ENCODE measurements at places on chromosomes 3 and 15.

GRCh38 chr3:69900331-69900730 lies 99.2 kb upstream of the SAMMSON start:
- no peak for DNase-seq

DNA sequence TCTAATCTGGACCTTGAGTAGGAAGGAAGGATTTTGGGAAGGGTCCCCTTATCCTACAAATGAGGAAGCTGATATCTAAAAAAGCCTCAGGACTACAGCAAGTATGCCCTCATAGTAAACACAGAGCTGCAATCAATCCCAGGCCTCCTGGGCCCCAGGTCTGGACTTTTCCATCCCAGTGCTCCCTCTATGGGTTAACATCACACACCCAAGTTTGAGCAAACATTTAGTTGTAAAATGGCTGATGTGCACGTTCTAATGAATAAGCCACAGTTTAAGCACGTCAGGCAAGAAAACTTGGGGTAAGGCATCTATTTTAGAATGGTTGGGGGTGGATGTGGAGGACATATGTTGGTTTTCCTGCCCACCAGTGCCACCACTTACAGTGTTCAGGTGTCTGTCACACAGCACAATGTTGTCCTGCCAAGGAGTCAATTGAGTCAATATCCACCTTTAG lies 44.3 kb upstream of the UBE2E1 start:
- DNase-seq, result no peak

GRCh38 chr3:112610121-112610520 lies 30.8 kb downstream of the CCDC80 start:
- no peak for DNase-seq

GRCh38 chr3:156434921-156435320 lies 120.0 kb downstream of the SSR3 start:
- no peak for DNase-seq

- DNase-seq, result no peak
Observed at GRCh38 chr15:67009576-67010569, 55.5 kb upstream of the SMAD3 start.

- DNase-seq, result no peak
Observed at GRCh38 chr3:12347301-12347700, 58.4 kb downstream of the PPARG start.

- DNase-seq, result no peak
Observed at GRCh38 chr15:44082558-44083157, 112.4 kb downstream of the FRMD5 start.

DNA sequence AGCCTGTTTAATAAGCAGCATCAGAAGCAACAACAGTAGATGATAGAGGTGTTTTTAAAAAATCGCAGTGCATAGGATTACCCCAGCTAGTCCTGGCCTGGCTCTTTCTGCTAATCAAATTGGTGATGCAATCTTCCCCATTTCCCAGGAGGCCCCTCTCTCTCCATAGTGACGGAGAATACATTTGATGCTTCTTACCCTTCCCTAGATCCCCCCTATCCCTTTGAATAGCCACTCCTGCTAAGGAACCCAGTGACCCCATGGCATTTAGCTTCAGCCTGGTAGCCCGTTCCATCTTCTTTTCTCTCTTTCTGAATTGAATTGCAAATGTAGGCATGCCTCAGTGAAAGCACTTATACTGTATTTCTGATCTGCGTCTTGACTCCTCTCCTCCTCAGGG lies 223.6 kb upstream of the GAP43 start:
- no peak for DNase-seq

DNA sequence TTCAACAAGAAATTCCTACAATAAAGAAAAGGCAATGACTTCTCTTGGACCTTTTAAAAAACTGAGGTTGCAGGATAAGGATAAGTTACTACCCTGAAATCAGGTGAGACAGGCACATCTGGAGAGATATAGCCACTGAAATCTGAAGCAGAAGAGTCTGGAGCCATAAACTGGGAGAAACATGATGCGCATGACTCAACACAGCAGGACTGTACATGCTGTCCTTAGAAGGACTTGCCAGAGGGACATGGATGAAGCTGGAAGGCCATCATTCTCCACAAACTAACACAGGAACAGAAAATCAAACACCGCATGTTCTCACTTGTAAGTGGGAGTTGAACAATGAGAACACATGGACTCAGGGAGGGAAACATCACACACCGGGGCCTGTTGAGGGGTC lies 1020.2 kb downstream of the AGBL1 start:
- no peak for DNase-seq

DNA sequence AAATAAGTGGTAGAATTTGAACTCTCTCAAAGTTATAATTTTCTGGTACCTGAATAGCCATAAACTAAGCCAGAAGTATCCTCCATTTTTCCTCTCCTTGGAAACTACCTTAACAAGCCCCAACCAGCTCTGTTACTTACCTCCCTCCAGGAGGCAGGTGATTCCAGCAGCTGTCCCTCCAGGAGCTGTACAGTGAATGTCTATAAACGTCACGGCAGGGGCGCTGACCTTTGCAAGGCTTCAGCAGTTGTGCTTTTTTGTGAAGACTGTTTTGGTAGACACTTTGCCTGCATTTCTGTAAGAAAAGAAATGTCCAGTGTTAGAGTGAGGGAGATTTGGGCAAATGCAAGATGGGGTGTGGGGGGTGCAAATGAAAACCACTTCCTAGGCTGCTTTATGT lies 67.2 kb downstream of the LEO1 start:
- no peak for DNase-seq

DNA sequence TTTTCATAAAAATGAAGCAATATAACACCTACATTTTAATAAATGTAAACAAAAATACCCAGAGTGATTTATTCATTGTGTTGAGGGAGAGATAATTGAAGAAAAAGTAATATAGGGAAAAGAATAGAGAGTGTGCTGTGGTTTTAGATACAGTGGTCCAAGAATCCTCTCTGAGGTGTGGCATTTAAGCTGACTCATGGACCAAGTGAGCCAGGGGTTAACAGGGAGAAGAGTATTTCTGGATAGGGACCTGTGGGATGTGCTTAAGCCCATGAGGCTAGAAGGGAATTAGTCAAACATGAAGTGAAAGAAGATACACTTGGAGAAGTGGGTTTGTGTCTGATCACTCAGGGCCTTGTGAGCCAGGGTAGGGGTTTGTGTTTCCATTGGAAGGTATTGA lies 680.7 kb upstream of the GRM7 start:
- no peak for DNase-seq

GRCh38 chr3:54818486-54818885 lies 109.4 kb downstream of the LRTM1 start:
- no peak for DNase-seq

DNA sequence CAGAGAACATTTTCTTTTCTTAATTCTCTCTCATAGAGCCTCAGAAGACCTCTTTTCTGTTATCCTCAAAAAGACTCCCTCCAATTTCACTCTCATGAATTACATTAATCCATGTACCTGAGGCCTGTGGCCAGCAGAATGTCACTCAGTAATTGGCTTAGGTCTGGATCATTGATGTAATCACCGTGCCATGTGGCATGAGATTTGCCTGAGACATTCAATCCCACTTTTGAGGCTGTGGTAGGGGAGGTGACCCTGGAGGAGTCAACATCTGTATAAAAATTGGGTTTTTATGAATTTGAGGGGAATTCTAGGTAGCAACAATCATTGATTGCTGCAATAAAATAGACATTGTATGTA lies 295.3 kb downstream of the GBE1 start:
- DNase-seq, result no peak

GRCh38 chr3:30855400-30856292 lies 38.8 kb downstream of the GADL1 start:
- DNase-seq, result no peak

DNA sequence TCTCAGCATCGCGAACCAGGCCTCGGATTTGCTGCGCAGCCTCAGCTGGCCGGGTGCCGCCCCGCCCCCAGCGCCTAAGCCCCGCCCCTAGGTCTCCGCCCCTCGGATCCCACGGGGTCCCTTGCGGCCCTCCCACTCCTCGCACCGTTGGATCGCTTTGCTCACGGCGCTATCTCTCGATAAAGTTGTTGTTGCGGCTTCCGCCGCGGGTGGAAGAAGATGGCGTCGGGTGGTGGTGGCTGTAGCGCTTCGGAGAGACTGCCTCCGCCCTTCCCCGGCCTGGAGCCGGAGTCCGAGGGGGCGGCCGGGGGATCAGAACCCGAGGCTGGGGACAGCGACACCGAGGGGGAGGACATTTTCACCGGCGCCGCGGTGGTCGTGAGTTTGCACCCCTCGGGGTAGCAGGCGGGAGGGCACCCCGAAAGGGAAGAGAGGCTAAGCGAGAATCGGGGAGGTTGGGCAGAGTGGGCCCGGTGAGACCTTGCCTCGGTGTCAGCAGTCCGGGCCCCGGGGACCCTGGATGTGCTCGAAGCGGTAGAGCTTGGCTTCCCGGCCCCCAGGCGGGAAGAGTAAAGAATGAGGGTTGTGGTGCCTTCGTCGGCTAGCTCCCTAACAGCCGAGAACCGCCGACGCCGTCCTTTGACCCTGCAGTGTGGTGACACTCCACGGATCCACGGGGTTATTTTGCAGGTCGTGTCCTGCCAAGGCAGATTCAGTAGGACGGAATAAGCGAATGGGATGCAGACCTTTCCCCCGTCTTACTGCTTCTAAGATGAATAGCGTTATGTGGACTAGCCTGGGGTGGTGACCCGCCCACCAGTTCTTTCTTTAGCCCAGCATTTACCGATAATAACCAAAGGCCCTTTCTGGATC lies at the start of gene SNX1:
SNX1 (plus strand) TSS at position 188 of the 873 bp plus-strand sequence; CDS start at position 220, 32 bp downstream.
- DNase-seq, result peak; percentile 96

DNA sequence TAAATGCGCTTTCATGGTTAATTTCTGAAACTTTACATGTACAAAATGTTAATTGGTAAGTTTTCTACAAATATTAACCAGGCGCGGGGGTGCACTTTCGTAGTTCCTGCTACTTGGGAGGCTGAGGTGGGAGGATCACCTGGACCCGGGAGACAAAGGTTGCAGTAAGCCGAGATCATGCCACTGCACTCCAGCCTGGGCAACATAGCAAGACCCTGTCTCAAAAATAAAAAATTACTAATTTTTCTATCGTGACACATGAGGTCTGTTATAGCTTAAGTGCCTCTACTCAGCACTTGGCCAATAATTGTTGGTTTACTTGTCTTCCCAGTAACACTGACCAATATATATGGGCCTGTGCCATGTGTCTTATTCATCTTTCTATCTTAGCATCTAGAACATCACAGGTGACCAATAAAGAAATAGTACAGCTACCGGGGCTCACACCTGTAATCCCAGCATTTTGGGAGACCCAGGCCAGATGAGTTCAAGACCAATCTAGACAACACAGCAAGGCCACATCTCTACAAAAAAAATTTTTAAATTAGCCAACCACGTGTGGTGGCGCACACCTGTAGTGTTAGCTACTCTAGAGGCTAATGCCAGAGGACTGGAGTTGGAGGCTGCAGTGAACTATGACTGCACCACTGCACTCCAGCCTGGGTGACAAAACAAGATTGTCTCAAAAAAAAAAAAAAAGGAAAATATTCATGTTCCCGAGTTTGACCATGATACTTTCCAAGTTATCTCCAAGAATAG lies 6.1 kb downstream of the MSL2 start:
- no peak for DNase-seq

DNA sequence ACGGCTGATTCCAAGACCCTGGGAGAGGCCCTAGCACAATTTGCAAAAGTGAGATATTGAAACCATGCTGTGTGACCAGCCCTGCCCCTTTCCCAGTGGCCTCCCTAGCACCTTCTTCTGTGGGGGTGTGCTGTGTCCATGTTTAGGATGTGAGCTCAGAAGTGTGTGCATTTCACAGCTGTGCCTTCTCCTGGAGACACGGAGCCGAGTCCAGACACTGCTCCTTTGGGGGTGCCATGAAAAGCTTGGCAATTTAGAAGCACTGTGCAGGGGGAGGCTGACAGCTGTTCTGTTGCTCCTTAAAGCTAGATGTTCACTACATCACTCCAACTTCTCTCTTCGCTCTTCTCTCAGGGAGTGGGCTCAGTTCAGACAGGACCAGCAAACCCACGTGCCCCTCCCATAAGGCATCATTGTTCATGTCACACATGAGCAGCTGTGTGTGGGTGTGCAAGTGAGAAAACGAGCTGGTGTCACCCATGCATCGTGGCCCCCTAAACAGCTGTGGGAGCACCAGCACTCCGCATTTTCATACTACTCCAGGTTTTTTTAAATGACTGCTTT lies 492.6 kb downstream of the GABRG3 start:
- no peak for DNase-seq

Data from activated T-helper 1 cell treated with anti-CD3 and anti-CD28 coated beads, Interleukin-2, amount 50 U/mL, for 16 hours (primary cell).